ENCODE measurements at places on chromosomes 7 and 10.

DNA sequence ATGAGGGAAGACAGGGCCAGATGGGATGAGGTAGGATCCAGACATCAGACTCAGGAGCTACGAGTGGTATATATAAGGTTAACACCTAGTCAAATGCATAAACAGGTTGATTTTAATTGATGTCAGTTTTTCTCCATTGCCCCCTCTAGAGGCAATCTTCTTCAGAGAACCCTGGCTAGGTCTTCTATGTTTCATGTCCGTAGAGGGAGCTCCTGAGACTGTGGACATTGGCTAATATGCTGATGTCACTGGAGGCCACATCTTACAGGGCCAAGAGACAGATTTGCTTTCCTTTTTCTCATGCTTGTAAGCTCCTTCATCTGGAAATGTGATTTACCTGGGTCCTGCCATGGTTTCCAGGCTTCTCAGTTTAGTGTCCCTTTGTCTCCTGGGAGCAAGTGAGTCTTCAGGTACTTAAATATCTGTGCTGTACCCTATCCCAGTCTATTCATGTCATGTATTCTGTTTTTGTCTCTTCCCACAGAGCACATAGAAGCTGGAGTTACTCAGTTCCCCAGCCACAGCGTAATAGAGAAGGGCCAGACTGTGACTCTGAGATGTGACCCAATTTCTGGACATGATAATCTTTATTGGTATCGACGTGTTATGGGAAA, 161.6 kb upstream of the PRSS1 start:
- no peak for DNase-seq

DNA sequence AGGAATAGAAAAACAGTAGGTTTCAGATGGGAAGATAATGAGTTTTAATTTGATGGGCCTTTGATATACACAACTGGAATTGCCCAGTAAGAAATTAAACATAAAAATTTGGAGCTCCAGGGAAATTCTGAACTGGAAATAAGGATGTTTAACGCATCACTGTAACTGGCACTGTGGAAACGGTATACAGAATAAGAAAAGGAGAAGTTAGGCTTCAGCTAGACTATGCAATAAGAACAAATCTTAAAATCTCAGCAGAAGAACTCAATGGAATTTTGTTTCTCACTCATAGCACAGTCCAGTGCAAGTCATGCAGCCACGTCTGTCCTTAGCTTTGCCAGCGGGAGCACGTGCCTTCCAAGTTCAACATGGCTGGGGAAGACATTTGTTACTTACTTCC, 52.9 kb upstream of the FGL2 start:
- no peak for DNase-seq

DNA sequence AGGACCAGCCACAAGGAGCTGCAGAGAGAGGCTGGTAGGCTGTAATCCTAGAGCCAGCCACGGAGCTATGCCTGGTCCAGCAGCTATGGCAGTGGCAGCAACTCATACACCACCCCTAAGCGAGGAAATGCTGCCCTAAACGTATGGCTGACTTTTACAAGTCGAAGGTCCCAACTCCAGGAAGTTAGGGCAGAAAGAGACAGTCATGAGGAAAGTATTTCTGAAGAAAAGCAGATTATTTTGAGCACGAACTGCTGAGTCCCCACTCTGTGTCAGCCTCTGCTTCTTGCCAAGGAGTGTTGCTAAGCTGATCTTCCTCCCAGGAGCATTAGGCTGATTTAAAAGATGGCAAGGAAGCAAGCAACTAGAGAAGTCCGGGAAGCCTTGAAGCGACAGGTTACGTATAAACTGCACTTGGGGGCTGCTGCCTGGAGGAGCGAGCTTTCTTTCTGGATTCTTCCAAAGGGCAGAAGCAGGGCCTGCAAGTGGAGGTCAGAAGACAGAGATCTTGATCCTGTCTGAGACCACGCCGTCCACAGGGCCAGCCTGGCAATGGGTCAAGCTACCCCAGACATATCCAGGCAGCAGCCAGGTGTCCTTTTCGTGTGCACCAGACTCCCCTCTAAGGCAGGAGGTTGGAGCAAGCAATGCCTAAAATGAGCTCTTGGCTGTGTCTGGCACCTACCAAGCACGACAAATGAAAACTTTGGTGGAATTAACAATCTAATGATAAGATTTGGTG, 39.4 kb downstream of the PLXNA4 start:
- DNase-seq = no peak

GRCh38 chr10:43994539-43994938, 345.9 kb upstream of the ZNF32 start:
- DNase-seq = no peak

DNA sequence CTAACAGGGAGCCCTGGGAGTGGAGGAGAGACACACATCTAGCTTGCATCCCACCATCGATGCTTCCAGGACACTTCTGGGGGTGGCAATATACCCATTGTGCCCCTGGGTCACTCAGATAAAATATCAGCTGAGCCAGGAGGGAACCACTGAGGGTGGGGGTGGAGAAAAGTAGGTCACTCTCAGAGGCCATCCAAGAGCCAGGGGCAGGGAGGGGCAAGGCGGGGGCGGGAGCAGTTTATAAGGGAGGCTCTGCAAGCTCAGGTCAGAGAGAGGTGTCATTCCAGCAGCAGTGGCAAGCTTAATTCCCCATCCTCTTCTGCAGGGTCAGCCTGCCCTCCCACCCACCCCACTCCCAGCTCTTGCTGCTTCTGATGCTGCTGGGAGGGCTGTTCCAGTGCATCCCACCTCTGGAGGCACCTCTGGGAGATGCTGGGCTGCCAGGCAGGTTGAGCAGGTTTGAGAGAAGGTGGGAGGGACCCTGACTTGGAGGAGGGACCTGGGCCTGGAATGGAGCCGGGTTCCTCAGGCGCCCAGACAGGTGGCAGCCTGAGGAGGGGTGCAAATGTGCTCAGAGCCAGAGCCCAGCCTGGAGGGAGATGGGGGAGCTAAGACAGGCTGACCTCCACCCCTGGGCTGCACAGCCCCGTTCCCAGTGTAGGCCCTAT, 20.1 kb upstream of the TLX1 start:
- DNase-seq = no peak

DNA sequence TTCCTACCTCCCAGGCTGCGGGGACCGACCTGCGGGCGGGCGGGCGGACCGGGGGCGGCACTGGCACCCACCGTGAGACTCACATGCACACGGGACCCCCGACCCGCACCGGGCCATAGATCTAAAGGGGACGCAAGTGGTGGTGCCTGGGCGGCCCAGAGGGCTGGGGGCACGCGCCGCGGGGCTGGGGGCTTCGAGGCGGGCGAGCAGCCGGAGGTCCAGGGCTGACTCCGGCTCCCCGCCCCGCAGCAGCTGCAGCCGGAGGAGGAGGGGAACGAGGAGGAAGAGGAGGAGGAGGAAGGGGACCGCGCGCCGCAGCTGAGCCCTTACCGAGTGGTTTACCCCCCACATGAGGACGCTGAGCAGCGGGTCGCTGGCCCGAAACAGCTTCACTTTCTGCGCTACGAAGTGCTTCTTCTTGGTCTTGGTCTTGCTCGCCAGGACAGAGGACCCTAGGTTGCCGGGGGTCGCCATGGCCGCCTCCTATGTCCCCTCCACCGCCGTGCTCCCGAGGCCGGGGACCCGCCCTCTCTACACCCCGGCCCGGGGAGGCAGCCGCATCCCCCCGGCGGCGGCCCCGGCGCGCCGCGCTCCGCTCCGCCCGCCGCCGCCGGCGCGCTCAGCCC, 412 bp downstream of the PIP4K2A start:
- DNase-seq = peak; percentile 37

- no peak for DNase-seq
Measured at GRCh38 chr10:37700886-37701780, 156.3 kb downstream of the ZNF248 start.

DNA sequence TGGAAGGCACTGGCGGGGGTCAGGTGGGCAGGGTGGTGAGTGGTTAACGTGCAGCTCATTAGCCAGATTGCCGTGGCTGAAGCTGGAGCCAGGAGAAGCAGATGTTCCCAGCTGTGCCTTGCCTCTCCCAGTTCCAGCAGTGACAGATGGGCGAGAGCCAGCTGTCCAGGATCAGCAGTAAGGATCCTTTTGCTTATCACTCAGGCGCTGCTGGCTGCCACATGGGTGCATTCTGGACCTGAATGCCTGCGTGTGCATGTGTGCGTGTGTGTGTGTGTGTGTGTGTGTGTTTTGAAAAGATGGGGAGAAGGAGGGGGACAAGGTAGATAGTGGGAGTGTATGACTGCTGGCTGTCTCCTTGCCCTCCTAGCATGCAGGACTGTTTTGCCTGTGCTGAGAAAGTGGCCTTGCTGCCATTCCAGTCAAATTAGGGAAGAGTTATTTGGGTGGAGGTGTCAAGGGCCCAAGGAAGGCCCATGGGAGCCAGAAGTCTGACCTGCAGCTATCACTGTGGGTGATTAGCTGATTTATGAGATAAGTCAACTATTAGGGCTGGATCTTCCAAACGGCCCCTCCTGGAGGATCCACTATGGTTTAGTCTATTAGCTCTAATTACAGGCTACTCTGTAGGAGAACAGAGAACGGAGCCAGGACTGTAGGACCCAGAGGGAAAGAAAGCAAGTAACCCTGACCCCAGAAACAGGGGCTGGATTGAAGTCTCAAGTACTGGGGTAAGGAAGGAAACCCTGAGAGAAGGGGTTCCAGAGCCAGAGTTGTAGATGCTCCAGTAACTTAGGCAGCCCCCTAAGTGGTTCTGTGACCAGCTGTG, 3.3 kb downstream of the EPHA1 start:
- no peak for DNase-seq

GRCh38 chr10:75137533-75138438, 26.3 kb downstream of the SAMD8 start:
- no peak for DNase-seq

GRCh38 chr10:8584666-8585065, 530.2 kb downstream of the GATA3 start:
- DNase-seq = no peak

GRCh38 chr7:22356010-22356691, 803 bp downstream of the RAPGEF5 start:
- DNase-seq = peak; percentile 21

- DNase-seq = no peak
Measured at GRCh38 chr7:33093266-33093665, 15.9 kb downstream of the RP9 start.

DNA sequence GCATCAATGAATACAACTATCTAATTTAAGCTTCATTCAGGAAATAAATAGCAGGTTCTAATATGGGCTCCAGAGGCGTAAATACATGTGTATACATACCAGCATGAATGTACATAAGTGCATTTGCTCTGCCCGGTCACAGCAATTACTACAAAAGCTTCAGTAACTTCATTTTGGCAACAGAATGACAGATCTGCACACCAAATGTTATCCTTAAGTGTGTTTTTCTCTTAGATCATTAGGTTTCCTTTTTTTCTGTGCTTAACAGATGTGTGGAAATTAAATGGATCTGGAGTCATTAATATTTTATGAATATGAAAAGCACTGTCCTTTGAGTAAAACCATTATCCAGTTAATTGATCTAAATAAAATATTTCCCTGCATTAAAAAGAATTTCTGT, 159.0 kb upstream of the MEOX2 start:
- no peak for DNase-seq

DNA sequence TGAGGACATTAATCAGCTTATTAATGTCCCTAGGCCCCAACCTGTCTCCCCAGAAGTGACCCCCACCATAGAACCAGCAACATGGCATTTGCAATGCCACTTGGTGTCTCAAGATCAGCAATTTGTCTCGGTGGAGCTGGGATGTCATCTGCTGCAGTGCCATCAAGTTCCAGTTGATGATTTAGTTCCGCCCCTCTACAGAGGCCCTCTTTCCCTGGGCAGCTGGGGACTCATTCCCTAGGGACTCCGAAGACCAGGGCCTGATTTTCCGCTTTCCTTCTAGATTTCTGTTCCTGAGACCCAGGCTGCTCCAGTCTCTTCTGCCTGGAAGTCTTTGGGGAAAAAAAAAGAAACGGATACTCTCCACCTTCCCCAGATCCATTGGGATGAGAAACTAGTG, 122.5 kb upstream of the NANOS1 start:
- no peak for DNase-seq

DNA sequence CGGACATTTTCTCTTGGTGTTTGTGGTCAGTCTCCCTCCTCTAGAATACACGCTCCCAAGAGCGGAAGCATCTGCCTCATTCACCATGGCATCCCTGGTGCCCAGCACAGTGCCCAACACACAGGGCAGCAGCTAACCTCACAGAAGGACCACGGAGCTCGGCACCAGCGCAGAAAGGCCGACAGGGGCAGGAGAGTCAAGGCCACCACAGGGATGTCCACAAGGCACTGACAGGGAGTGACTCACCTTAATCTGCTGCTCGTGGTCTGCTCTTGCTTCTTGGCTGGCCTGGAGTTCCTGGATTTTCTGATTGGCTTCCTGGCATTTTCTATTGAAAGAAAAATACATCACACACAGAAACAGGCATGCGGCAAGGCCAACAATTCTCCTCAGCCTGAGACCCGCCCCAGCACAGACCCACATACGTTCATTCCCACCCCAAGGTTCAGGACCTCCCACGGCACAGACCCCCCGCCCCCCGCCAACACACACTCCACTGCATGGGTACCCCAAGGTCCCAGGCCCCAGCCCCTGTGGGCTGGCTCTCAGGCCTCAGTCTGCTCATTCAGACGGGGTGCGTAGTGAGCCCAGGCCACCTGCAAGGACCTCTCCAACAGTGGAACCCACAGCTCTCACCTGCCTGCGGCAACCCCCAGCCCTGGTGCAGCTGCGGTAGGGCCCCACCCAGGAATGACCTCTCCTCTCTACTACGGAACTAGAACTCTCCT, 14.9 kb downstream of the MAD1L1 start:
- DNase-seq = no peak

DNA sequence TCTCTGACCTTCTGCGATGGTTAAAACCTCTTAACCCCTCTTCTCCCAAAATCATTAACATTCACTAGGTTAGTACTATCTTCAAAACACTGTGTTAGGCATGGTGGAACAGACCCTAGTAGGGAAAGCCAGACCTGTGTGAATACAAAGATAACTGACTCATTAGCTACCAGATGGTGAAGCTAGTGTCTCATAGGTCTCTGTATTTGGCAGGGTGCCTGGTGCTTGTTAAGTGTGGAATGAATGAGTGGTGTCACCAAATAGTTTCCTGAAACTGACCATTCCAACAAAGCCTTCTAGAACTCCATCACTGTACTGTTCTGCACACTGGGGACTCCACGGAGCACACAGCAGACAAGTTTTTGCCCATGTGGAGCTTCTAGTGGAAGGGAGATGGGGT, 27.7 kb upstream of the TM9SF3 start:
- DNase-seq = no peak

- DNase-seq = peak; percentile 10
Measured at GRCh38 chr7:137879357-137880158, 32.8 kb upstream of the DGKI start.

DNA sequence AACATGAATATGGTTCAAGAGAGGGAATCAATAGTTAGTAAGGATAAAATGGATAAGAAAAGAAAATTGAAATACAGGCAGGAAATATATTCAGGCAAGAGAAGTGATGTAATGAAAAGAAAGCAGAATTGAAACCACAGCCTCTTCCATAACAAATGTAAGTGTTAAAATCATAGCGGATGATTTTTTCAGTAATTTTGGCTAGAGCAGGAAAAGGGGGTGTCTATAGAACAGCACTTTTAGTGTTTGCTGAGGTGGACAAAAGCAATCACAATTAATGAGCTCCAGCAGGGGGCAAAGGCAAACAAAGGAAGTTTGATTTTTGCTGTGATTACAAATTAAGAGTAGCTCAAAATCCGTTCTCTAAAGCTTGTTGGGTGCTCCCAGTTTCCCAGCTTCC, 79.0 kb downstream of the TRIL start:
- DNase-seq = no peak

Measured in nephron progenitor cell (in vitro differentiated cells).